MCF 10A (cell line): ENCODE measurements at places on chromosomes 13 and 19.

- no peak for DNase-seq
These were observed 17.0 kb downstream of the KL start for GRCh38 chr13:33033051-33033812.

GRCh38 chr19:48548253-48548911 lies 3.6 kb upstream of the SULT2B1 start:
- no peak for DNase-seq

DNA sequence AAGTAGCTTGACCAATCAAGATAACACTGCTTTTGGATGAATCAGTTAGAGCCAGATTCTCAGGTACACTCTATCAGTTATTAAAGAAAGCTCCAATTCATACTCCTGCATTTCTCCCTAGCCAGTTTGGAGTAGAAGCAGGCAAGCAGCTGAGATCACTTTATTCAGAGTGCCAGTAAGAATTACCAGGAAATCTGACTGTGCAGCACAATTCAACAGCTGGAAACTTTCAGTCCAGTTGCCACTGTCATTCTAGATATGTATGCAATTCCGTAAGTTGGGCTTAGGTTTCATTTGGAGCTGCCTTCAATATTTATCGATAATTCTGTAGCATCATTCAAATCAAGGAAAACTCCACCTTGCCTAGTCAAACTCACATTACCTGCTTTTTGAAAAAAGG lies 2625.6 kb upstream of the PCDH20 start:
- no peak for DNase-seq

- peak; percentile 69 for DNase-seq
These were observed 926 bp upstream of the HNRNPUL1 start for GRCh38 chr19:41263042-41263849.

DNA sequence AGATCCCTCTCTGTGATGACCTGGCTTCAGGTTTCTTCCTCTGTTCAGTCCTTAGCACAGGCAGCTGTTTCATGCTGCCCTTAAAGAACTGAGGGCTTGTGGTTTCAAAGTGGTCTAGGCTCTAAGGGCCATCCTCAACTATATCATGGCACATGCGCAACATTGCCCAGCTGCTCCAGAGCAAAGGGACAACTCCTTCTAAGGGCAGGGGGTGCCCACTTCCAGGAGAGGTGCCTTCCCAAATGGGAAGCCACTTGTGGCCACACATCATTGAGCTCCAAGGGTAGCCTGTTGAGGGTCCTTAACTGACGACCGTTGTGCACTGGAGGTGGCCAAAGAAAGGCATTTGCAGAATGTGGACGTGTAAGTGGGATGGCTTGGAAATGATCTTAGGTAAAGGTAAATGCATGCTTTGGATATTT lies 7.3 kb downstream of the GPR183 start:
- DNase-seq, result no peak

- DNase-seq, result peak; percentile 32
These were observed 439.4 kb upstream of the KLF12 start for GRCh38 chr13:74573654-74574053.

GRCh38 chr13:33032037-33032625 lies 15.9 kb downstream of the KL start:
- no peak for DNase-seq

GRCh38 chr13:51818781-51819511 lies 15.0 kb upstream of the DHRS12 start:
- peak; percentile 67 for DNase-seq

DNA sequence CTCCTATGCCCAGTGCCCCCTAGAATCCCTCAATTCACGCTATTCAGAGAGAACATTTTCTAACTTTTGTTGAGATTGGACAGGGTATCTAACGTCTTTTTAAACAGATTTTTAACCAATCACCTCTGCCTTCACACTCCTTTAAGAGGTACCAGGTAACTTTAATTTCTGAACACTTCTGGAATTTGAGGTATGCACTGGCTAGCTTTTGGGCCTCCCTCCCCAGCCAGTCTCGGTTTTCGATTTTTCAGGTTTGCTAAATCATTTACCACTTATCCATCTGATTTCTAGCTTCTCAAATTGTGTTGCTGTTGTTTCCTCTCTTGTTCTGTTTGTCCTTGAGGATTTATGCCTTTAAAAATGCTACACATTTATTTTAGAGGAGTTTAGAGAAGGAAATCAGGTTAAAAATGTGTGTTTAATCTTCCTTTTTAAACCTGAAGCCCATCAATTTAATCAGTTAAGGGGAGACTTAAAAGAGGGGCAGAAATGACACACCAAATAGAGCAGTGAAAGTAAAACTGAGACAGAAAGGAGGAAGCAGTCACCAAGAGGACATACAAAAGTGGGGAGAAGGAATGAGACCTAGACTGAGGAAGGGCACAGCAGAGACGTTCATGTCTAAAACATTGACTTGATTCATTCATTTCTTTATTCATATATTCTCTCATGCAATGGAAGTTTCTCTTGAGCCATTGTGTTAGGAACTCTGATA lies 139.6 kb upstream of the HTR2A start:
- no peak for DNase-seq

- DNase-seq, result peak; percentile 93
These were observed 9.1 kb downstream of the ZNF653 start for GRCh38 chr19:11496391-11497163.

DNA sequence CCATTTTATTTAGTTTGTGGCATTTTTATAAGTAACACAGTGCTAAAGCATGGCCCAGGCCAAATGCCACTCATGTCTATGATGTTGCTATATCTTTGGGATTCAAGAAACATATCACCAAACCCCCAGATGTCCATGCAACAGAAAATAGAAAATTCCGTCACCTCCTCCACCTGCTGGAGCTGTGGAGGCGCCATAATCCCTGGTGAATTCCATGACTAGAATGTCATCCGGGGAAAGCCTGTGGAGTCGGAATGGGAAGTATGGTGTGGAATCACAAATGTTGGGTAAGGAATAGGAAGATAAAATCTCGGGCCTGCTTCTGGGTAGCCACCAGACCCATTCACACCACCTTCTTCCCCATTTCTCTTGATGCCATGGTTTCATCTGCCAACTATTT lies 51.7 kb upstream of the RAP2A start:
- DNase-seq, result no peak

DNA sequence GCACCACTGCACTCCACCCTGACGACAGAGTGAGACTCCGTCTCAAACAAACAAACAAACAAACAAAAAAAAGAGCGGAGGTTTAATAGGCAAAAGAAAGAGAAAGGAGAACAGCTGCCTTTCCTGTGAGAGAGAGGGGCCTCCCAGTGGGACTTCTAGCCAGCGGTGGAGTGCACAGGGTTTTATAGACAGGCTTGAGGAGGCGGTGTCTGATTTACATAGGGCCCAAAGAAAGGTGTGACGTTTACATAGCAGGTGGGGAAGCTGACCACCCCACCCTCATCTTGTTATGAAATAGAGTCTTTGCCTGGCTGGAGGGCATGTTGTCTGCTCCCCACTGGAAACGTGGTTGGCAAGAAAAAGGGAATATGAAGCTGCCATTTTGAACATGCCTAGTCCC lies 106.0 kb upstream of the CSNK1A1L start:
- DNase-seq, result no peak

DNA sequence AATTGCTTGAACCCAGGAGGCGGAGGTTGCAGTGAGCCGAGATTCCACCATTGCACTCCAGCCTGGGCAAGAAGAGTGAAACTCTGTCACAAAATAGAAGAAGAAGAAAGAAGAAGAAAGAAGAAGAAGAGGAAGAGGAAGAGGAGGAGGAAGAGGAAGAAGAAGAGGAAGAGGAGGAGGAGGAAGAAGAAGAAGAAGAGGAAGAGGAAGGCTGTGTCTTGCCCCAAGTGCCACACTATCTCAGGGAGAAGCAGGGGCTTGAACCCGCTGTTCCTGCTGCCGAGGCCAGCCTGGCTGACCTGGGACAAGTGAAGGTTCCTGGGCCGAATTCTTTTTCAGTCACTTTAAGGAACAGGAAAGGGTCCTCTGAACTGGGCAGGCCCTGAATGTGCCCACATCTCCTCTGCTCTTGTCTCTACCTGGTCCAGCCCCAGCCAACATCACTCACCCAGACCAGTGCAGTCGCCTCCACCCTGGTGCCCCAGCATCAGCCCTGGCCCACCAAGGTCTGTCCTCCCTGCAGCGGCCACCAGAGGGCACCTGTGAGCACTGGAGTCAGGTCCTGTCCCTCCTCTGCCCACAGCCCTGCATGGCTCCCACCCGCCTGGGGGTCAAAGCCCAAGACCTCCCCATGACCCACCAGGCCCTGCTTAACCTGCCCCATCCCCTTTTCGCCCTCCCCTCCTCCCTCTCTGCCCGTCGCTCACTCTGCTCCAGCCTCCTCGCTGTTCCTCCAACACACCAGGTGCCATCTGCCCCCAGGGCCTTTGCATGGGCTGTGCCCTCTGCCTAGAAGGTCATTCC lies 20.0 kb downstream of the TICAM1 start:
- peak; percentile 77 for DNase-seq

GRCh38 chr19:55452749-55453346 lies 8.6 kb downstream of the ISOC2 start:
- peak; percentile 71 for DNase-seq

DNA sequence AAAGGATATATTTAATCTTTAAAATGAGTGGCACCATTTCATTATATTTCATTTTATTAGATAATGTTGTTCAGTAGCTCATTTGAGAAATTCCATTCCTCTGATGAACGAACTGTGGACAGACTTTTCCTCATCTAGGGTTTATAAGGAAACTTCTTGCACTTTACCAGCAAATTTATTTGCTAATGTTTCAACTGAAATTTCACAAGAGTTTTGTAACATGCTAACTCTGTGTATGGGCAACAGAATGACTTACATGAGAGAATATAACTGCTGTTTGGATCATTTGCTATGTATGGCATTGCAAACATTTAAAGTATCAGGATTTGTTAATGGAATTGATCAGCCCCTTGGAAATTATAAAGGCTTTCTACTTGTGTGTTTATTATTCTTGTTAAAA lies 3.7 kb upstream of the IRS2 start:
- DNase-seq, result peak; percentile 48

DNA sequence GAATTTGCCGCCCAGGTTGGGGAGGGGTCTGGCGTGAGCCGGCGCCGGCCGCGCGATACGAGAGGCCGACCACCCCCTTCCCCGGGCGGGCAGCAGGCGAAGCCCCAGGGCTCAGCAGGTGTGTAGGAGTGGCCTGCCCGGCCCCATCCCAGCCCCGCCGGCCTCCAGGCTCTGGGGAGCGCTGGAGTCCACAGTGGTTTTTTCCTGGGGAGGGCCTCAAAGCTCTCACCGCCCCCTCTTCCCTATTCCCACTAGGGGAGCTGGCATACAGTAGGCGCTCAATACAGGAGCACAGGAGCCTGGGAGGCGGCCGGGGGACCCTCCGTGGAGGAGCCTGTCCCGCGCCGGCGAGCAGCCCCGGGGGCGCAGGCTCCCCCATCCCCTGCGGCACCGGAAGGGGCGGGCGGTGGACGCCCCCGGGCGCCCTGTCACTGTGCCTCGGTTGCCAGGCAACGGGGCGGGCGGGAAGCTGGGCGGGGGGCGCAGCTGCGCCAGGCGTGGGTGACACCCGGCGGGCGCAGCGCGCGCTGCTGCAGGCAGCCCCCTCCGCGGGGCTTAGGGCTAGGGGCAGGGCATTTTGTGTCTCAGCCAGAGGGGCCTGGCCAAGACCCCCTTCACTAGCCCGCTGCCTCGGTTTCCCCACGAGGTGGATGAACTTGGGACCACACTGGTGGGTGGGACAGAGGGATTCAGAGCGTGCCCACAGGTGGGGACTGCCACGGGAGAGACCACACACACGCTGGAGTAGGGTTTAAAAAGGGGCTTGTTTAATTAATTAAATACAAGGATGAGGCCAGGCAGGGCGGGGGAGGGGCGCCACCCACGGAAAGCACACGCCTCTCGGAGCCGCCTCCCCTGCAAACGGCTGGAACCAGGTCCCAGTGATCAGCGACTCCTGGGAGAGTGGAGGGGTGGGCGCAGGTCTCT lies 3.6 kb upstream of the REXO1 start:
- no peak for DNase-seq

GRCh38 chr19:13063461-13064091 lies 39.1 kb downstream of the LYL1 start:
- no peak for DNase-seq

DNA sequence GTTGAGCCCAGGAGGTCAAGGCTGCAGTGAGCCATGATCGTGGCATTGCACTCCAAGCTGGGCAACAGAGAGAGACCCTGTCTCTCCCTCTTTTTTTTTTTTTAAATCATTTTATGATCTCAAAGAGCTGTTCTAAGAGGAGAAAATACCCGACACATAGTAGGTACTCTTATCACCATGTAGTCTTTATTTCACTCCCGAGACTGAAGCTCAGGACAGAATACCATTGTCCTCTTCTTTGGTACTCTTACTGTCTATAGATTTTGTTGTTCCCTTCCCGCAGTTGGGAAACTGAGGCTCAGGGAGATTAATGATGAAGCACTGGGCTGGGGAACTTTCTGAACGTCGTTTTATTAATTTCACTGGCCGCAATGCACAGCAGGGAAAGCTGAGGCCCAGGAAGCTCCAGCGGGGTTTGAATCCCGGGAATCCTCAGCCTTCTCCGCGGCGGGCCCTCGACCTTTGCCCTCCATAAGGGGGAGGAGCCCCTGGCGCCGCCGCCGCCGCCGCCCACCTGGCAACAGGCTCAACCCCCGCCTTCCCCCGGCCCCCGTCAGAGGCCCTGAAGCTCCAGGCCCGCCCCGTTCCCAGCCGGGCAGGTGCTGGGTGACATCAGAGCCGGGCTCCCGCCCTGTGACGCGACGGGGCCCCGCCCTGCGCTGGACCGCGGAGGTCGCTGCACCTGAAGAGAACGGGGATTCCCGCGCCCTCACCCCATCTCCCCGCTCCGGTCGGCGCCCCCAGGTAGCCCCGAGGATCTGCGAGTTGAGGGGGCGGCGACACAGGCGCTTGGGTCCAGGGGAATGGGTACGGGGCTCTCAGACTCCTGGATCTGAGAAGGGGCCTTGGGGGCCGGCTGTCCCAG lies 1.6 kb downstream of the MYH14 start:
- DNase-seq, result no peak

- DNase-seq, result no peak
These were observed 661.7 kb downstream of the SLITRK6 start for GRCh38 chr13:85137516-85137915.

DNA sequence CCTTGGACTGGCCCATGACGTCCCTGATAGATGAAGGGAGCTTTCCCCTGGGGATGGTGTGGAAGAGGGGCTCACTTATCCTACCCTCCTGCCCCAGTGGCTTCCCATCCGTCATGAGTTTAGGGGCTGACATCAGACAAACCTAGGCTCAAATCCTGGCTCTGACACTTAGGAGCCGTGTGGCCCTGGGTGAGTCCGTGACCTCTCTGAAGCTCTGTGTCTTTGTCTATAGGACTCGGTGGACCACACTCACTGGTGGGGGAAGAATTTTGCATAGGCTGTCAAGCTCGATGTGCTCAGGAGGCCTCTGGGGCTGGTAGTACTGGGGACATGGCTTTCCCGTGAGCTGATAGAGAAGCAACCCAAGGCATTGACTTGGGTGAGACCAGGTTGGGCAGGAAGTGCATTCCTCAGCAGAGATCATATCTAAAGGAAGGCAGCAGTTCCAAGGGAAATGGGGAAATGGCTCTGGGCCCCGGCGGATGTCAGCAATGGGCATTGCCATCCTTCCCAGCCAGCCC lies 17.4 kb upstream of the AP1M2 start:
- no peak for DNase-seq

DNA sequence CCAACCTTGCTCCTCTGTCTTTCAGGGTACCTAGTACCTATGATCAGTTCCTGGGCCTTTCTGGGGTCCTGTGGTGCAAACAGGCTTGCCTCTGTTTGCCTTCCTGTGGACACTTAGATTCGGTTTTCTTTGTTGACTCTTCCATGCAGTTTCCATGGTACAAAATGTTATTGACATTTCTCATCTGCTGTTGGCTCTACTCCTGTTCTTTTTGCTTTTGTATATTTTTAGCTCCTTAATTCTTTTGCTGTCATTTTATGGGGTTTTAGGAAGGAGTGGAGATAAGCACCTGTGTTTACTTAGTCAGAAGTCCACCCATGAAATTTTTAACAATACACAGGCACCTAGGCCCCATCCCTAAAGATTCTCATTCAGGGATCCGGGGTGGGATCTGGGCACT lies 20.5 kb upstream of the CNMD start:
- DNase-seq, result no peak
